NCI-H1417 treated with DMSO at 0.1 percent for 48 hours (cell line): ENCODE measurements at places on chromosomes 4 and X.

GRCh38 chr4:115292320-115293092, 179.1 kb upstream of the NDST4 start:
- no peak for DNase-seq

GRCh38 chr4:88108747-88109122, 49.7 kb downstream of the ABCG2 start:
- DNase-seq, result no peak

GRCh38 chr4:81724925-81725329, 253.2 kb upstream of the RASGEF1B start:
- no peak for DNase-seq

- no peak for DNase-seq
Measured at GRCh38 chrX:122941806-122942205, 242.3 kb upstream of the GRIA3 start.

GRCh38 chr4:161314371-161314770, 849.4 kb downstream of the FSTL5 start:
- DNase-seq, result no peak

DNA sequence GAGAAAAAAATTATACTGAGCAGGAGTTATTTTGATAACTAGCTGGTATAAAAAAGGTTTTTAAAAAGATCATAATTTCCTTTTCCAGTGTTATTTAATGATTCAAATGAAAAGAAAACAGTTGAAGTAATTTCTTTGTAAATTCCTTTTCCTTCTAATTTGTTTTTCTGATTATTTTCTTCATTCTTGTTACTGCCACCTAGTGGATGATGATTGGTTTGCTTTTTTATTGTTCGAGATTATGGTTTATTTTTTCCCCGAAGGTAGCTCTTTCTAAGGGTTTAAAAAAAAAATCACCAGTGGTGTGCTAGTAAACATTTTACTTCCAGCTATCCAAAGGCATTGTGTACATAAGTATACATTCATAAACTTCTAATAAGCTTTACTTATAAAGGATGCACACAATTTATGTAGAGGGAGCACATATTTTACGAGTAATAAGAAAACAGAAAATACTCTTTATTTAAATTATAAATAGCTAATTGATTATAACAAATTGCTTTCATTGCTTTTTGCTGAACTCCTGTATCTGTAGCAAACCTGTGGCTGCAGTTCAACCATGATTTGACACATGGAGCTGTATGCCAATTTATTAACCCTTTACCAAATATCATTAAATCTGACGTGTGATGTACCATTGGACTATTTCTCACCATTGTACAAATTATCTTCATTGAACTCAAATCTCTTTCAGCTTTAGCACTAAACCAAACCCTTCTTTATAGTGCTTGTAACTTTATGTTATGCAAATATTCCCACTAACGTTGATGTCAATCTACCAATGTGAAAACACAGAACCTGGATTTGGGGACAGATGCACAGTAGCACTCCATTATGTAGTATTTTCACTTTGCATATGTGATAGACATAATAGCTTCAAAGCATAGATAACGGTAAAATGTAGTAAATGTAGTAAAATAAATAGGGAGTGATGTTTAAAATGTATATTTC, 97.8 kb upstream of the ANK2 start:
- no peak for DNase-seq

DNA sequence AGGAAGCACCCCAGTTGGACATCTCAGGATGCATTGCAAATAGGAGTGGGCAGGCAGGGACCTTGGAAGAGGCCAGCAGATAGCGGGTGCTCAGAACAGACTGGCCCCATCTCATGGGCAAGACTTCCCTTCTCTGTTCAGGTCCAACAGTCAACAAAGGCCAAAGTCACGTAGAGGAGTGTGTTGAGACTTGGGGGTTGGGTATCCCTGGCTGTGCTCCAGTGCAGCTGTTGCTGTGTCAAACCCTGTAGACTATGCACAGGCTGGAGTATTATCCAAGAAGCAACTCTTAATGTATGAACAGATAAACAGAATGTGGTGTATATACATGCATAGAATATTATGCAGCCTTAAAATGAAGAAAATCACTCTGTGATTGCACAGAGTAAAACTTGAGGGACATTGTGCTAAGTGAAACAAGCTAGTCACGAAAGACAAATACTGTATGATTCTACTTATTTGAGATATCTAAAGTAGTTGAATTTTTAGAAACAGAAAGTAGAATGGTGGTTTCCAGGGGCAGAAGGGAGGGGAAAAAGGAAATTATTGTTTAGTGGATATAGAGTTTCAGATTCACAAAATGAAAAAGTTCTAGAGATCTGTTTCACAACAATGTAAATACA, 192.1 kb upstream of the LCORL start:
- no peak for DNase-seq

DNA sequence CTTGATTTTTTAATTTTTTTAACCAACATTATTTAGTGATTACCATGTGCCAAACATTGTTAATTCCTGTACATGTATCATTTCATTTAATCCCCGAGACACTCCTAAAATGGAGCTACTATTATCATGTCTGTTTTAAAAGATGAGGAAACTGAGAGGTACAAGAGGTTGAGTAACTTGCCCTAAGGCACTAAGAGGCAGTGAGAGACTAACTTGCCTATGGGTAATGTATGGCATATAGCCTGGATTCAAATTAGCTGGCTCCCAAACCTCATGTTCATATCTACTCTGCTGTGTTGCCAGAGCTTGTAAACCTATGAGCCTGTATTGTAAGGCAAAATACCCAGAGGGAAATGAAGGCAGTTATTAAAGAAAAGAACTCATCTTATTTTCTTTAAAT, 443.6 kb downstream of the IL15 start:
- DNase-seq, result no peak

- DNase-seq, result no peak
Measured at GRCh38 chrX:135512508-135513129, 7.8 kb upstream of the INTS6L start.

DNA sequence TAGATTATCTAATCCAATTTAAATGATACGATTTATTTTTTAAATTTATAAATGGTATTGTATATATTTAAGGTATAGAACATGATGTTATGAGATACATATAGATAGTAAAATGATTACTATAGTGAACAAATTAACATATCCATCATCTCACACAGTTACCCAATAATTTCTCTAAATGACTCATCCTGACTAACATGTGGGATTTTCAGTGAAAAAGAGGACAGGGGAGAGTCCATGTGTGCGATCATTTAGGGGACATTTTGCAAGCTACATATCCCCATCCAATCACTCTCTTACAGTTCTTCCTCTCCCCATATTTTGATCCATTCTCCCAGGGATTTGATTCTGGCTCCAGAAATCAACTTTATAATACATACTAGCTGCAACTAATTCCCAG, 88.2 kb downstream of the ABCB7 start:
- DNase-seq, result no peak

DNA sequence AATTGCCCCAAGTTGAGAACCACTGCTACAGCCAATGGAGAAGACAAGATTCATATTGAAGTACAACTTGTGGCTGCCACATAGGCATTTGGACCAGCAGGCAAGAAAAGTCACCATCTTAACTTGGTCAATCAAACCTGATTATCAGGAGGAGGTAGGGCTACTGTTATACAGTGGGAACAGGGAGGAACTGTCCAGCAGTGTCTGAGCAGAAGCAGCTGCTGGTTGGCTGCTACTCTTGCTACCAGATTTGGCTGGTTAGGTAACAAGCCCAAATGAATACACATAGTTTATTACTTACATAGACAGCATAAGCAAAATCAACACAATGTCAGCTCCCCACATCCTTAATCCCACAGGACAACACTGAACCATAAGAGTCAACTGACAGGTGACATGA, 39.4 kb downstream of the ATP1B4 start:
- DNase-seq, result no peak

DNA sequence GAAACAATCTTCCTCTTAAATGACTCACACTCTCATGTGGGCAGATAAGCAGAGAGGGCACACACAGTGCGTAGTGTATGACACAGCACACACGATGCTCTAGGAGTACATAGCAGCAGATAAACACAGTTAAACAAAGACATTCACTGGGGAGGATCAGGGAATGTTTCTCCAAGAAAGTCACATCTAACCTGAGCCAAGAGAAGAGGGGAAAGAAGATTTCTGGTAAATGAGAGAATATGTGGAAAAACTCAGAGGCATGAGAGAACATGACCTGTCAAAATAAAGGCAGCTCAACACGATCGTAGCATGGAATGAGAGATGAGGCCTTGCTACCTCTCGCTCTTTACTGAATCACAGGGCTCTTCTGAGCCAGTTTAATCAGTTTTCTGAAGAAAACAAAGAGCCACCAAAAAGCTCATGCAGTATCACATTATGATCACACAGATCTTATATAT, 251.0 kb downstream of the ANK2 start:
- no peak for DNase-seq

GRCh38 chr4:80492761-80493160, 157.2 kb downstream of the CFAP299 start:
- DNase-seq, result no peak

DNA sequence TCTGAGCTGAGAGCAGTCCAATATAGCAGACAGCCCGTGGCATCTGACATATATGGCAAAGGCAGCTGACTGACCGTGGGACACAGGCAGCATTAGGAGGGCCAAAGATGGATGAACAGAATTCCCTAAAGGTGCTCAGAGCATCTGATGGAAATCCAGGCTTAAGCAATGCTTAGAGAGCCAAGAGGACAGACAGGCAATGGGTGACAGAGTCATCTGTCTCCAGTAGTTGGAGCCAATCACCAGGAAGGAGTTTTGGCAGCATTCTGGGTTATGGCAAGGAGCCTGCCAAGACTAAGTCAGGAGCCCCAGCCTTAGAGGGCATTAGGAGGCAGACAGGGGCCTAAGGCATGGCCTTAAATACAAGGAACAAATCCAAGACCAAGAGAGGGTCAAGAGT, 153.3 kb upstream of the USP9X start:
- DNase-seq, result no peak

GRCh38 chrX:46978341-46979291, 66.4 kb downstream of the JADE3 start:
- no peak for DNase-seq

DNA sequence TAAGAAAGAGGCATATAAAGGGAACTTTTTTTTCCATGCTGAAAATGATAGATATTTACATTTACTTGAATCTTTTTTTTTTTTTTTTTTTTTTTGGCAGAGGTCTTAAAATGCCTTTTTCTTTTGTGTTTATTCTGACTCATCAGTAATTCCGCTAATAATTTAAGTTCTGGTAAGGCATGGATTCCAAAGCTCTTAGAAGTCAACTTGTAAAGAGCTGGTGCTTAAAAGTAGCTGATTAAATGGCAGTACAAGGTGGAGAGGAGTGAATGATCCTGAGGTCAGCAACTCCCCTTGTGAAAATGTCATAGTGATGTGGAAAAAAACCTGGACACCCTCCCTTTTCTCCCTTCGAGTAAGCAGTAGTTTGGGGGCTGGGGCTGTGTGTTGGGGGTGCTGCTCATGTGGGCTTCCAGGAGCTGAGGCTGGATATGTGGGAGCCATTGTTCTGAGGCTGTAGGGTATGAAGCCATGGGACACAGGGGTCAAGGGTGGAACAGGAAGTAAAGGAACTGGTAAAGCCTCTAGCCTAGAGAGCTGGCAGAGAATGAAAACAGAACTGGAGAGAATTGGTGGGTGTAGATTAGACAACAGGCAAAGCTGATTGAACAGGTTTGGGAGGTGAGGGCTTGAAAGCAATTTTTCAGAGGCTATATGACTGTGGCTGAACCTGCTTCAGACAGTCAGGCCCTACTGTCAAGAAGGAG, 41.0 kb upstream of the PITX2 start:
- no peak for DNase-seq

- DNase-seq, result no peak
Measured at GRCh38 chrX:38937926-38938325, 136.7 kb downstream of the MID1IP1 start.

GRCh38 chr4:113452868-113453620, 308.5 kb downstream of the CAMK2D start:
- DNase-seq, result no peak

- DNase-seq, result no peak
Measured at GRCh38 chr4:48067536-48067935, 51.0 kb downstream of the NIPAL1 start.

- no peak for DNase-seq
Measured at GRCh38 chrX:78316265-78316664, 11.1 kb downstream of the CYSLTR1 start.

DNA sequence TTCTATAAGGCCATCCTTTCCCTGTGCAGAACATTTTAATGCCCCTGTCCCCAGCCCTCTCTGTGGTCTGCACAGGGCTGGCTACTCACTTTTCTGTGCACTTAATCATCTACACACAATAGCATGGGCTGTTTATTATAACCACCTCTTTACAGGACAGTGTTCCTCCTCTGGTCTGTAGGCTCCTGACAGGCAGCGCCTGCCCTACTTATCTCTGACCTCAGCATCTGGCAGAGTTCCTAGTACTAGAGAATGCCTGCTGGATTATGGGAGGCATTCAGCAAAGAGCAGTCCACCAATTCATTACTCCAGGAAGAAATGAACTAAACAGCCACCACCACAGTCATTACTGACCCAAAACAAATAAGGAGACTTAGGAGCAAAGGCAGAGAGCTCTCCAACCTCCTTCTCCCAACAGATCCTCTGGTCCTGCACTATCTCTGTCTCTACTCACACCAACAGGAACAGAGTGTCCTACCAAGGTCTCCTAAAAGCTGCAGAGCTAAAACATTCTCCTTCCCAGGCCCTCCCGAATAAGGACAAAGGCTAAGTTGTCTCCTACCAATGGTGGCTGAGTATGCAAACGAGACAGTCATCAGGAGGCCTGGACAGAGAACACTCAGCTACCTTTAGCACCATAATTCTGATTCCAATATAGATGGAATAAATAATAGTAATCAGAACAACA, 279.2 kb downstream of the QDPR start:
- no peak for DNase-seq

GRCh38 chrX:130393451-130394074, 8.1 kb upstream of the GPR119 start:
- peak; percentile 2 for DNase-seq

DNA sequence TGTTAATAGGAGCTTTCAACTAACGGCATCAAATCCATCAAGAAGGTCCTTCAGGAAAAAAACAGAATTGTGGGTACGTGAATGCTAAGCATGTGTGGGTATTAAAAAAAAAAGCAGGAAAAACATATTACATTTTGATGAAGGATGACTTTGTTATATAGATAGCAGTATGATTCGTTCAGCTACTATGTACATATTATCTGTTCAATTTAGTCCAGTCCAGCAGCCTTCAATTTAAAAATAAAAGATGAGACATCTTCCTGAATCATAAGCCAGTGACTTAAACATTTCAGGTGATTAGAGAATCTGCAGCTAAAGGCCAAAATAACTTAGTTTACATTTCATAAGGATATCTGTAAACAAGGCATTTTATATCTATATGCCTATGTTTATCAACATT, 63.4 kb downstream of the LCORL start:
- no peak for DNase-seq

GRCh38 chr4:154593868-154594267, 3.3 kb upstream of the FGA start:
- DNase-seq, result no peak

DNA sequence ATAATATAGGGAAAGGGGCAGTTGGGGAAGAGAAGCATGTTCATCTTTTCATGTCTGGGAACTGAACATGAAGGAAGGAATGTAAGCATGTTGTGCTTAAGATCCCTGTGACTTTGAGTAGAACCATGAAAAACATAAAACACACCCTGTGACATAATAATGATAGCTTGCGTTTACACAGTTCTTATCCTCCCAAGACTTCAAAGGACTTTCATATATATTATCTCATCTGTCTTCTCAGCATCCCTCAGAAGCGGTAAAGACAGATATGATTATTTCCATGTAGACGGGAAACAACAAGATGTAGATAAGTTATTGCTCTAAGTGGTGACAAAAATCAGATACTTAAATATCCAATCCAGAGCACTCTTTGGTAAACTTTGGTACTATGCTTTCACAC, 3.3 kb upstream of the SH3RF1 start:
- DNase-seq, result no peak

- DNase-seq, result no peak
Measured at GRCh38 chr4:106652095-106652494, 283.5 kb upstream of the GIMD1 start.
